ENCODE measurements at places on chromosomes 5 and 9.

- DNase-seq, result no peak
These were observed 144.2 kb downstream of the ZCCHC7 start for GRCh38 chr9:37264539-37264938.

GRCh38 chr5:59420596-59420995 lies 472.9 kb downstream of the PDE4D start:
- DNase-seq, result no peak

DNA sequence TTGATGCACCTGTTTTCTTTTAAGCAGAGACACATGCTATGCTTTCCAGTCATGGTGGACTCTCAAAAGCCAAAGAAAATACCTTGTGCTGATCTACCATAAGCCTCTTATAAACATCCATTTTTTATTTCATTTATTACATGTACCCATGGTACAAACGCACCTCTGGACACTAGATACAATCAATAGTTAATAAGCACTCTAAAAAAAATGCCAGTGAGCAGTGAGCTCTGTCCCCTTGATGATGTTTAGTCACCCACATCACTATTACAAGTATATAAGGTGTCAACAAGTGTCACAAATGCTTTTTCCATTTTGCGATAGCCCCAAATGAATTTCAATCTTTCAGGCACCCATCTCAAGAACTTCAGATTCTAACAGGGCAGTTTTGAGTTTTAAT lies 5.9 kb downstream of the KLF4 start:
- DNase-seq, result no peak

GRCh38 chr5:44935871-44936270 lies 127.1 kb downstream of the MRPS30 start:
- no peak for DNase-seq
